ENCODE measurements at places on chromosomes 4 and X.

- DNase-seq: no peak
Measured at GRCh38 chr4:26525136-26525770, 35.0 kb upstream of the CCKAR start.

- no peak for DNase-seq
Measured at GRCh38 chr4:41613386-41613785, 75.4 kb downstream of the LIMCH1 start.

DNA sequence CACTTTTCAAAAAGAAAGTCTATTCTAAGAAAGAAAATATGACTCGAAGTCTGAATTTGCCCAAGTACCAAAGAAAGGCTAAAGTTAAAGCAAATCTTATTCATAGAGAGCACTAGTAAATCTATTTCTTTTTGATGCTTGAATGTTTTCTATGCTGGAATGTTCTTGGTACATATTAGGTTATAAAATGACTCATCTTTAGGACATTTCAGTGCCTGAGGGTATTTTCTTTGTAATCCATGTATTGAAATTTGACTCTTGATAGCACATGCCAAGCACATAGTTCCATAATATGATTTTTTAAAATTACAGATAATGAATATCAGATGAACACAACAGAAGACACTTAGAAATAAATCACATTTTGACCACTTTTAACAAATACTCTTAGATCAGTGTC is 232.8 kb downstream of the TRIML1 start:
- no peak for DNase-seq

GRCh38 chr4:137375111-137375850 is 157.0 kb downstream of the PCDH18 start:
- DNase-seq: no peak

DNA sequence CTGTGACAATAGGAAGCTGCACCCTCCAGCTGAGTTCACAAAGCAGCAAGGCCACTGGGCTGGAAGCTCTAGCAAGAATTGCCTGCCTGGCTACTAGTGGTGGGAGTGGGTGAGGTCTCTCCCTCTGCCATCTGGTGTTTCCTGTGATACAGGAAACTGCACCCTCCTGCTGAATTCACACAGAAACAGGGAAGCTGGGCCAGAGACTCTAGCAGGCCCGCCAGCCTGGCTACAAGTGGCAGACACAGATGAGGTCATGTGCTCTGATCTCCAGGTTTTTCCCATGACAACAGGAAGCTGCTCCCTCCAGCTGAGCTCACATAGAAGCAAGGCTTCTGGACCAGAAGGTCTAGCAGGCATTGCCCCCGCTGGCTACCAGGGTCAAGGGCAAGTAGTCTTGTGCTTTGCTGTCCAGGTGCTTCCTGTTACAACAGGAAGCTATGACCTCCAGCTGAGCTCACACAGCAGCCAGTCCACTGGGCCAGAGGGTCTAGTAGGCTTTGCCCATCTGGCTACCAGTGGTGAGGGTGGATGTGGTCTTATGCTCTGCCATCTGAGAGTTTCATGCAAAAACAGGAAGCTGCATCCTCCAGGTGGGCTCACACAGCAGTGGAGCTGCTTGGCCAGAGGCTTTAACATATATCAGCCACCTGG is 41.5 kb upstream of the ZXDA start:
- no peak for DNase-seq

DNA sequence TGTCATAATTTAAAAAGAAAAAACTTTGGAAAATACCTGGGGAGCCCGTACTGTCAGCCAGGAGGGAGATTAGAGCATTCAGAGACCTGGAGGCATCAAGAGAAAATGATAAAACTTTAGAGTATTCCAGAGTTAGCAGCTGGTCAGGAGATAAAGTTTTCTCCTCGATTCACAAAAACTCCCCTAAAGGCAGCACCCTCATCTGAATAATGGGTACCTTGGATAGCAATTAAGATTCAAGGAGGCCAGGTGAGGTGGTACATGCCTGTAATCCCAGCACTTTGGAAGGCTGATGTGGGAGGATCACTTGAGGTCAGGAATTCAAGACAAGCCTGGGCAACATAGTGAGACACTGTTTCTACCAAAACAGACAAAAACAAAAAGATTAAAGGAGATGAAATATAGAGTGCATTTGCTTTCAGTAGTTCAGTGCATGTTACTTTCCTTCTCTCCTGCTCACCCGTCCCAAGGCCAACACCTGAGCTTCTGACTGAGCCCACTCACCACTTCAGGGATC is 18.6 kb upstream of the RAB40A start:
- no peak for DNase-seq

DNA sequence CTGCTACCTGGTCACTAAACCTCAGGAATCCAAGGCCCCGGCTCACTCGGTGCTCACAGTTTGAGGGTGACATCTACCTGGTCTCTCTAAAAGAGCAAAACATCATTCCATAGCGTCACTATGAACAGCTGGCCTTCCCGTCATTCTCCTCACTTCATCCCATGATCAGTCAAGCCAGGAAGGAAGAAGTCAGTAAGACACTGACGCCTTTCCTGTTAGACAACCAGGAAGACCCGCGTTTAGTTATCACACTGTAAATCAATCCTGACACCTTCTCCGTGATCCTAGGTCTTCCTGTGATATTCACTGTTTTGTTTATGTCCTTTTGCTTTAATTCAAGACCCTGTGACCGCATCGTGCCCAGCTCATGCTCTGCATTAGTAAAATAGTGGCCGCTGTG is 31.6 kb upstream of the CDKN2AIP start:
- DNase-seq: no peak

DNA sequence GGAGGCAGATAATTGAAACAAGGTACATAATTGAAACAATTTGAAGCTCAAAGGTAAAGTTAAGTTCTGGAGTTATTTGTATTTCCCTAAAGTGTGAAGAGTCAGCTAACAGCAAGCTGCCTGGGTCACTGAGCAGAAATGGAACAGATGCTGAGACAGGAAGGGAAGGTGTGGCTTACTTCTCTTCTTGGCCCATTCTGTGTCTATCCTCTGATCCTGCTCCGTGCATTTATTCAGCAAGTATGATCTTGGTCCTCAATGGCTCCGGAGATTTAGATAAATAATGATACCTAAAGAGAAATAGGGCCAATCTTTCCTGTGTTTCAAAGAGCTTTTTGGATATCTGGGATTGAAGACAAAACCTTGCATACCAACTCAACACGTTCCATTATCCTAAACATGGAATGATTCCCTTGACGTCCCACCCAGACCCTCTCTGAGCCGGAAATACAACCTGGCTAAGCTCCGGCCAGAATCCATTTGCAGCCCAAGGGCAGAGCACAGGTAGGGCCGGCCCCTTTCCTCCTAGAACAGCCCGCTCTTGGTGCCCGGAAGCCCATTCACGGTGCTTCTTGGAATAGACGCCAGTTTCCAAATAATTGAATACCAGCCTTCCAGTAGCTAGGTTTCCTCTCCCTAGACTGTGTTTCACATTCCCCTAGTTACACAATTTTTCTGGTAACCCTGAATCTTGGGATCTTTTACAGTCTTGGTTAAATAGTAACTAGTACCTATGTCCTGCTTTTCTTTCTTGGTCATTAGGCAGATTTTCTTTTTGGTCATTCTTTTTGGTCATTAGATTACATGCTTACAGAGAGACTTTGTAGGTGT is 211.0 kb downstream of the NWD2 start:
- DNase-seq: no peak

- no peak for DNase-seq
Measured at GRCh38 chr4:91958596-91958995, 345.2 kb upstream of the GRID2 start.

DNA sequence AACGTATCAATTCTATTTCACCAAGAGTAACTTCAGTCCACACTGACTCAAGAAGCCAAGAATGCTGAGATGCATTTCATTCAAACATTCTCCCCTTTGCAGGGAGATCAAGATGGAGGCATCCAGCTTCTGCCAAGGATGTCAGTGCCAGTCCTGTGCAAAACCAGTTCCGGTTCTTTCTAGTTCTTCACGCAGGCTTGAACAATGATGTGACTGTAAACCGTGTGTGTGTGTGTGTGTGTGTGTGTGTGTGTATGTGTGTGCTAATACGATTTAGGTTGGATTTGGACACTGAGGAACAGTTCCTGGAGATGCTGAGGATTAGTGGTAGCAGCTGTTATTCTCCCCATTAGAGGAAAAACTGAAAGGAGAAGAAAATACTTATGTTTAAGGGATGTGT is at the start of gene REELD1:
Gene REELD1 (plus strand): TSS at position 301 of the 400 bp plus-strand sequence. CDS start 2,415 bp downstream, outside the sequence.
- DNase-seq: no peak

DNA sequence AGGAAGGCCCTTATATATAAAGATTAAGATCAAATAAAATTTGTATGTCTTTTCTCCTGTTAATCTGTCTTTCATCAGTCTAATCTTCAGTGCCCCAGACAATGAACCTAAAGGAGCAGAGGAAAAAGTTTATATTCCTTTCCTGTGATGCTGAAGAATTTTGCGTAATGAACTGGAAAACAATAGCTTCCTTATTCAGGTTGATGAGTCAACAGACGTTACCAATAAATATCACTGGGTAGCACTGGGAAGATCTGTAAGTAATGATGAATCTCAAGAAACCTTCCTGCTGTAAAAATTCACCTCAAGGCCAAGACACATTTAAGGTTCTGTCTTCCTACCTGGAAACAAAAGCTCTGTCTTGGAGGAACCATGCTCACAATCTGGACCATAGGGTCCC is 25.5 kb downstream of the CDKN2AIP start:
- no peak for DNase-seq

- DNase-seq: no peak
Measured at GRCh38 chr4:136751556-136751955, 780.7 kb downstream of the PCDH18 start.

- DNase-seq: no peak
Measured at GRCh38 chr4:168743601-168744000, 246.7 kb downstream of the PALLD start.

GRCh38 chr4:82903737-82904136 is 3.2 kb downstream of the THAP9 start:
- no peak for DNase-seq

DNA sequence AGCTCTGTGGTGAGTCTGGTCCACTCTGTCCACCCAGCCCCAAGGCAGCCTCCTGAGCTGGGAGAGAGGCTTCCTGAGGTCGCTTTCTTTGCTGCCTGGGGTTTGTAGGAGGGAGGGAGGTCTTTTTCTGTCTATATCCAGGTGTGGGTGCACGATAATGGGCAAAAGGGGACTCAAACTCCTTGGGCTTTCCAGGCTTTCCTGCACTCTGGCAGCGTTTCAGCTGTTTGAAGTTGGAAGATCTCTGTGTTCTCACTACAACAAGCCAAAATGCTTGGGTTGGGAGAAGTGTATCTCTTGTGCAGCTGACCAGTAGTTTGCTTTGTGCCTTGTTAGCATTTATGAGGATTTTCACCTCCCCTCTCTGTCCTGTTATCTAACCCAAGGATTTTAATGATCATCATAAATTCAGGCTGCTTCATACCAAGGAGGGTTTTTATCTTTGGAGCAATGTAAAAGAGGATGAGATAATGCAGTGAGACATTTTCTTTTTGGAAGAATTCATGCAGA is 126.3 kb downstream of the REPS2 start:
- DNase-seq: no peak

DNA sequence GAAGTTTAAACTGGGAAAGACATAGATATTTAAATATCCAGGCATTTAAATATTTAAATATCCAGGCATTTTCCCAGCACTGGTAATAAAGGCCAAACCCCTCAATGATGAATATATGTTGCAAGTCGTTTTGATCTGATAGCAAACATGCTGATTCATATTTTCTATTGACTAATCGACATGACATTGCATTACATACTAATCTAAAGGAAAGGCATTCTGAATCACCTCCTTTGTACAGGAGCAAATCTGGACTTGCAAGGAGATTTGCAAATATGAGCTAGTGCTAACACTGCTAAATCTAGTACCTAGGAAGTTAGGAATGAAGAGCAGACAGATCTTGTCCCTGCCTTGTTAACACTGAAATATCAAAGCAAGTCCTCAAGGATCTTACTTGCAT is 207.3 kb downstream of the SLC7A11 start:
- DNase-seq: no peak

GRCh38 chrX:56811599-56811998 is 82.6 kb downstream of the NBDY start:
- DNase-seq: no peak

- DNase-seq: no peak
Measured at GRCh38 chr4:155962767-155963166, 9.1 kb upstream of the CTSO start.

DNA sequence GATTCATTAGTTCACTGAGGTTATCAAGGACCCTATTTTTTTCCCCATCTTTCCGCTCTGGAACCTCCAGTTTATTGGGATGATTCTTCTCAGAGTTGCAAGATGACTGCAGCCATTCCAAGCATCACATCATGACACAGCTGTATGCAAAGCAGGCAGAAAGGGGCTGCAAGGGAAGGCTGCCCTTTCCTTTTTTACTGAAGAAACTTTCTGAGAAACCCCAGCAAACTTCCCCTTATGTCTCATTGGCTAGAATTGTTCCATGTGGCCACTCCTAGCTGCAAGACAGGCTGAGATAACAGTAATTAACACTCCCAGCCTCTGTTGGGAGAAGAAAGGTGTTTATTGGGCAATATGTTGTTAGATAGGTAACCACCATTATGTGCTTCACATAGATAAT is 102.6 kb downstream of the SATL1 start:
- no peak for DNase-seq

DNA sequence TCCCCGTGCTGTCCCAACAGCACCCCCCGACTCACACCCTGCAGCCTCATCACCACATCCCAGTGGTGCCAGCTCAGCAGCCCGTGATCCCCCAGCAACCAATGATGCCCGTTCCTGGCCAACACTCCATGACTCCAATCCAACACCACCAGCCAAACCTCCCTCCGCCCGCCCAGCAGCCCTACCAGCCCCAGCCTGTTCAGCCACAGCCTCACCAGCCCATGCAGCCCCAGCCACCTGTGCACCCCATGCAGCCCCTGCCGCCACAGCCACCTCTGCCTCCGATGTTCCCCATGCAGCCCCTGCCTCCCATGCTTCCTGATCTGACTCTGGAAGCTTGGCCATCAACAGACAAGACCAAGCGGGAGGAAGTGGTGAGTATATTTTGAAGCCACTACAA is 5.4 kb downstream of the AMELX start:
- no peak for DNase-seq

GRCh38 chr4:181970366-181970765 is 272.8 kb upstream of the TENM3 start:
- DNase-seq: no peak

- no peak for DNase-seq
Measured at GRCh38 chrX:2967584-2967983, 38.4 kb upstream of the ARSD start.

- DNase-seq: no peak
Measured at GRCh38 chr4:89245459-89245858, 62.1 kb downstream of the GPRIN3 start.

DNA sequence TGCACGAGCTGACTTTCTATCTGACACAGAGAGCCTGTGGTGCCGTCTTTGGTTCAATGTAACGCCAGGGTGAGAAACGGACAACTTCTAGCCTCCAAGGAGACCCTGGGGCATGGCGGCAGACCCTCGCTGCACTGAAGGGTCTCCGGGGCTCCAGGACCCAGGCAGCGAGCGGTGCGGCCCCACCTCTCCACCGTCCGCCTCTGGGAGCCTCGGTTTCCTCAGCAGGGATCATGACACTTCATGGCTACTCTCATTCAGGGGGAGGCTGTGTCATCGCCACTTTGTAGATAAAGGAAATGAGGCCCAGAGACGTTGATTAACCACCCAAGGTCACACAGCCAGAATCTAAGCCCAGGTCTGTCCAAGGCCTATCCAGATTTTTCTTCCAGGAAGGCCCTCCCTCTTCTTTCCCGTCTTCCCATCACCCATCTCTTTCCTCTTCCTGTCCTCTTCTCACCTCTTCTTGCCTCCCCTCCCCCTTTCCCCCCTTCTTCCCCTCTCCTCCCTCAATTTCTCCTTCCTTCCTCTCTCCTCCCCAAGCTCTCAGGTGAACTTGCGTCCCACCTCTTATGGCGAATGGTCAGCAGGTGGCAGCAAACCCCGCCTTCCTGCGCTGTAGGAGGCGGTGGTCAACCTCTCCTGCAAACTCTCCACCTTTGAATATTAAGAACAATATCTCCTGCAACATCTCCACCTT is 69.3 kb upstream of the HMX1 start:
- no peak for DNase-seq

Measured in stimulated activated CD4-positive, alpha-beta T cell treated with anti-CD3 and anti-CD28 coated beads, Interleukin-1b, Interleukin-23, amount 100 ng/mL, for 1 hour (primary cell).